ENCODE measurements at places on chromosomes 1 and 21.

DNA sequence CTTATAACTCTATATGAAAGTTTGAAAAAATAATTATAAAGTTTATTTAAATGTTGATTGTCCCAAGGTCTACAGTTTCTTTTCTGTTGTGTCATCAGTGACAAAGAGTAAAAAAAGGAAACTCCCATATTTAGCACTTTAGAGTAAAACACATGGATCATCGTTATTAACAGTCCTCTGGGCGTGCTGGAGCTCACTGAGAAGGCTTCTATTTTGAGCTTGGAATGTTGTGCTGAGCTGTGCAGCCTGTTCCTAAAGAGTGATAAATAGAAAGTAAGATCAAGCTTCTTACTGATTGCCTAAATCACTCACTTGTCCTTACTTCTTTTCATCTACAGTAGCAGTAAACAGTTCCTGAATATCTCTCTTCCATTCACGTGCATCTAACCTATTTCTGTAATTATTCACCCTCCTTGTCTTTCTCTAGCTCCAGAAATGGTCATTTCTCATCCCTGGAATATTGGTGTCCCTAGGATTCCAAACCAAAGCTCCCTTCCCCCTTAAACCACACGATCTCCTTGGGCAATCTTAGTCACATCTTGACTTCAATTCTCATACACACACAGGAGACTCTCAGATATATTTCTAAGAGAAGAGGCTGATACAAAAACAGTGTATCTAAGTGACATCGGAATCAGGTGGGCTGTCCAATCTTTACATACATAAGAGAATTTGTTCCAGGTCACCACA is 11.9 kb downstream of the GBP5 start:
- peak; percentile 92 for DNase-seq

- no peak for DNase-seq
These were observed 59.1 kb downstream of the SIK1 start for GRCh38 chr21:43367859-43368258.

GRCh38 chr1:181141431-181141910 is 53.0 kb downstream of the IER5 start:
- DNase-seq = peak; percentile 90

GRCh38 chr1:115718011-115718754 is 50.3 kb downstream of the CASQ2 start:
- DNase-seq = no peak

DNA sequence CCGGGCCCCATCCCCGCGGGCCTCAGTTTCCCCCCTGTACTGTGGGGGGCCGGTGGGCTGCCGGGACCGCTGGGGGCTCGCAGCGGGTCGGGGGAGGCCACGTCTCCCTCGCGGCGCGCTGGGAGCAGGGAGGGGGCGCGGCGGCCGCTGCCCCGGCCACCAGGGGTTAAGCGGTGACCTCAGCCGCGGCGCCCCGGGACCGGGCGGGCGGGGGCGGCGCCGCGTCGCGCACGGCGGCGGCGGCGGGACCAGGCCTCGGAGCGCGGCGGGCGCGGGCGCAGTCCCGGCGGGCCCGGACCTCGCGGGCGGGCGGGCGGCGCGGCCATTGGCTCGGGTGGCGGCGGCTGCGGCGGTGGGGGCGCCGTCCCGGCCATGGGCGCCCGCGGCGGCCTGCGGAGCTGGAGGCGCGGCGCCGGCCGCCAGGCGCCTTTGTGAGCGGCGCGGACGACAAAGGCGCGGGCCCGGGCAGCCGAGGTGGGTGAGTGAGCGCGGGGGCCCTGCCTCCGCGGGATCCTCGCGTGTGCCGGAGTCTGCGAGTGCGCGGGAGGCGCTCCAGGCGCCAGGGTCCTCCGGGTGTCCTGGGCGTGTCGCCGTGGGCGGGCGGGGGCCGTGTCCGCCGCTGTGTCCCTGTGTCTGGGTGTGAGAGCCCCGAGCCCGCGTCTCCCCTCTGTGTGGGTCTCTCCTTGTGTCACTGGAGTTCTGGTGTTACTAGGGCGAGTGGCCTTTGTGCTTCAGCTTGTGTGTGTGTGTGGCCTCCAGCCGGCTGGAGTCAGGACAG is at the start of gene ARHGEF10L:
ARHGEF10L (plus strand) TSS at position 222 of the 778 bp plus-strand sequence. CDS start 40,898 bp downstream, outside the sequence.
- peak; percentile 82 for DNase-seq

DNA sequence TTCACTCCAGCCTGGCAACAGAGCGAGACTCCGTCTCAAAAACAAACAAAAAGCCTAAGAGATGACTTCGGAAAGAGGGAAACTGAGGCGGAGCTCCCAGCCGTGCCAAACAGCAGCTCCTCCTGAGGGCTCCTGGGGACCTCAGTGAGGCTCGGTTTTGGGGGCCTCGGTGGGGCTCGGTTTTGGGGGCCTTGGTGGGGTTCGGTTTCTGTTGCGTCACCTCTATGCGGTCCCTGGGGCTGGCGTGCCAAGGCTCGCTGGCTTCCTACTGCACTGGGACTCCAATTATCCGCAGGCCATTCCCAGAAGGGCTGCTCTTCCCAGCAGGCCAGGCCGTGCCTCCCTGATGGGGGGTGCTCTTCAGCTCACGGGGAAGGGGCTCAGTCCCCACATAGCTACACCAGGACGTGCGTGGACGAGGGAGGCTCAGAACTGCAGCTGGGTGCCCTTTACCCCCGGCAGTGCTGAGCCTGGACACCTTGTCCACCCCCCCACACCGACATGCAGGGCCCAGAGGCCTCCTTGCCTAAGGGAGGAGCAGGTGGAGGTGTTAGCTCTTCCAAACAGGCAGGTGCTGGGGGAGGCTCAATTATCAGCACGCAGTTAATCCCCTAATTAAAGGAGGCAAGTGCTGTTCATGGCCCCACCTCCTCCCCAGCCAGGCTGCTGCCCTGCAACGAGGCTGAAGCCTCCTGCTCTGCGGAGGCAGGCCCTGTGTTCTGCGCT is 5.1 kb upstream of the C1orf159 start:
- no peak for DNase-seq

DNA sequence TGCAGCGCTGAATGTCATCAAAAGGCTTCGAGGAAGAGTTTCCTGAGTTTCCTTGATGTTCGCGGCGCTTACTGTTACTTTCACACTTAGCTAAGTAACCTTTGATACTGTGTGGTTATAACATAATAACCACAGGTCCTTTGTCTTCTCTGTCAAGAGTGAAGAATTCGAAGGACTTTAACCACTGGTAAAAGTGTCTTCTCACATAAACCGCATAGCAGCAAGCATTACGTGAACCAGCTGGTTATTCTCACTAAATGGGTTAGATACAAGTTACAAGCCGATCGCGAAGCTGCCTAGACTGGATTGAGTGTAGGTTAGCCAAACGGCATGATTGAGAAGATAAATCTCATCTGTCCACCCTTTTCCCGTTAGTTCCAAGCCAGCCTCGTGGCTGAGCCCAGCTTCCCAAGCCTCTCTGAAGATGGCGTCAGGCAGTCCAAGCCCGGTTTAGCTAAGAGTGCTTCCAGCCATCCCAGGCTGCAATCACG is 18.3 kb upstream of the IFNGR2 start:
- no peak for DNase-seq

All from suppressor macrophage treated with lipopolysaccharide for 1 hour (primary cell).